ENCODE measurements at places on chromosomes 13 and 19.

- DNase-seq = no peak
Measured at GRCh38 chr13:74678308-74678965, 544.2 kb upstream of the KLF12 start.

- DNase-seq = no peak
Measured at GRCh38 chr13:44230071-44230470, 143.6 kb upstream of the SERP2 start.

GRCh38 chr13:46182491-46182877 lies 507 bp upstream of the LCP1 start:
- DNase-seq = no peak

GRCh38 chr19:8835877-8836276 lies 3.7 kb downstream of the MBD3L1 start:
- no peak for DNase-seq

DNA sequence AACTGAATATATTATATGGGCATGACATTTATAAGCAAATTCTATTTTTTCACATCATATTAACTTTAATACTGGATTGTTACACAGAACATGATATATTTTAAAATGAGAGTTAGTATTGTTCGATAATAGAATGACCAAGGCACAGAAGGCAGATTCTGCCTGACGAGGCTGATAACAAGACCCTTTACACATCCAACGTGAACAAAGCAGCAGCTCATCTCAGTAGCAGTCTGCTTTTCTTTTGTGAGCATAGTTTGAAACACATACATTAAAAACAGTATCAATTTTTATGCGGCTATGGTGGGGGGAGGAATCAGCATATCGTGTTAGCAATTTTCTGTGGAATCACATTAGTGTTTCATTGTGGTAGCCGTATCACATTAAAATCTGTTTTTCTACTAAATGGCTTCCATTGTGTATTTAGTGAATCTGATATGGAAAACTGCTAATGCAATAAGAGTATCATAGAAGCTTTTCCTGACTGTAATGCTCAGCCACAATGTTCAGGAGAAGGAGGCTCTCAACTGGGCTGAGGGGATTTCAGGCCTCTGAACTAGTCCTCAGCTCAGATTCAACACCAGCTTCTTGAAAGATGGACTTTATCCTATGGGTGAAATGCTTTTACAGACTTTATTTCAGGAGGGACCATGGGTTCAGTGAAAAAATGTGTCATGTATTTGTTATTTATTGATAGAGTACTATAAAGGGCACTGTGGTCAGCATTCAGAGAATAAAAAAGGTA lies 4.0 kb downstream of the SMAD9 start:
- no peak for DNase-seq

DNA sequence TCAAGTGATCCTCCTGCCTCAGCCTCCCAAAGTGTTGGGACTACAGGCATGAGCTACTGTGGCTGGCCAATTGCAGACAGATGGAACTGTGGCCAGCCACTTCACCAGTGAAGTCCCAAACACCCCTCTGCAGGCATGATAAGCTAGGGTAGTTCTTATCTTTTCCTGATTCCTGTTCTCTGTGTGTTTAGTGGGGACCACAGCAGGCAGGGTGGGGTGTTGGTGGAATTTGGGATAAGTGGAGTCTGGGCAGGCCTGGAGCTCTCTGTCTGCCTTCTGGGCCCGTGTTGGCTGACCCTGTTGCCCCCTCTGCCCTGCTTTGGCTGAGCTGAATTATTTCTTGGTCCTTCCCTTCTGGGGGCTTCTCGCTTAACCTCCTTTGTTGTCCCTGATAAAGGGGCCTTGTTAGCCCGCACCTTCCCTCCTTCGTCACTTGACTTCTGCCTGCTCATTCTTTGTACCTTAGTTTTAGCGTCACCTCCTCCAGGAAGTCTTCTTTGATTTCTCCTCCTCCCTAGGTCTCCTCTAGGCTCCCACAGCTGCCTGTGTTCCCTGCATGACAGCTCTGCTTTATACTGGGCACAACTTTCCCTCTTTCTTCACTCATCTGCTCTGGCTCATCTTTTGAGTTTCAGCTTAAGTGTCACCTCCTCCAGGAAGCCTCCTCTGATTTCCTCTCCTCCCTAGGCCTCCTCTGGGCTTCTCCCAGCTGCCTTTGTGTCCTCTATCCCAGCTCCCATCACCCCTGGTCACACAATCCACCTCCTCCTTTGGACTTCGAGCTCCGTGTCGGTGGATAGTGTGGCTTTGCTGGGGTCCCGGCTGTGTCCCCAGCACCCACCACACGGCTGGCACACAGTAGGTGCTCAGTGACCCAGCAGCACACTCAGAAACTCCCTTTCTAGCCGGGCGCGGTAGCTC lies 1.7 kb upstream of the NCLN start:
- DNase-seq = no peak

Measured in GM23338 (cell line).